Pulmonary artery endothelial cell (primary cell): ENCODE measurements at places on chromosomes 11 and 22.

DNA sequence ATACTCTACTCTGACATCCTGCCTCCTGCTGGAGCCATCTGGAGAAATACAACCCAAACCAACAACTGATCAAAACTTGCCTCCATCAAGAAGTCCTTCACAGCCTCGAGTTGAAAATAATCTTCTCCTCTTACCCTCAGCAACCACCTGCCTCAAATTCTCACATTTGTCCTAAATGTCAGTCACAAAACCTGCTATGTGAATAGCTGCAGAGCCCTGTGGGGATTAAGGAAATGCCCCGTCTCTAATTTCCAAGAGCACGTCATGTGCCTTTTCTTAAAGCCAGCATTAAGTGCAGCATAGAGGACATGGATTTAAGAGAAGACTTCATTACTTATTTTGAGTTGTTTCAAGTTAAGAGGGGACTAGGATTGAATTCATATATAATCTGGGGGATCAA is 105.9 kb downstream of the TRPC6 start:
- no peak for DNase-seq

DNA sequence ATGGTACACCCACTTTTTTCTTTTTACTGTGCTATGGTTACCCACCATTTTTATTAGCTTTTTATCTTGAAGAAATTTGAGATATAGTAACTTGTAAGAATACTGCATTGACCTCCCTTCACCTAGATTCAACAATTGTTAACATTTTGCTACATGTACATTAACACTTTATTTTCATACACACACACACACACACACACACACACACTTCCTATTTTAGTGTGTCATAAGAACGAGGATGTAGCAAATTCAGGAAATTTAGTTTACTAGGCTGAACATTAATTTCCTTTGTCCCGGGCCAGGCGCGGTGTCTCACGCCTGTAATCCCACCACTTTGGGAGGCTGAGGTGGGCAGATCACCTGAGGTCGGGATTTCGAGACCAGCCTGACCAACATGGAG is 1.1 kb upstream of the ATP6V1E1 start:
- DNase-seq = no peak

- DNase-seq = no peak
Observed at GRCh38 chr11:24820541-24820940, 323.7 kb downstream of the LUZP2 start.

GRCh38 chr11:70538641-70539359 is 140.5 kb downstream of the CTTN start:
- no peak for DNase-seq

GRCh38 chr11:103110391-103110790 is 1.2 kb downstream of the DYNC2H1 start:
- DNase-seq = no peak

GRCh38 chr11:32884770-32885384 is 7.7 kb upstream of the QSER1 start:
- no peak for DNase-seq

- DNase-seq = no peak
Observed at GRCh38 chr11:93487032-93487483, 56.1 kb downstream of the SMCO4 start.

GRCh38 chr22:49034836-49035817 is 792.5 kb downstream of the BRD1 start:
- DNase-seq = no peak

DNA sequence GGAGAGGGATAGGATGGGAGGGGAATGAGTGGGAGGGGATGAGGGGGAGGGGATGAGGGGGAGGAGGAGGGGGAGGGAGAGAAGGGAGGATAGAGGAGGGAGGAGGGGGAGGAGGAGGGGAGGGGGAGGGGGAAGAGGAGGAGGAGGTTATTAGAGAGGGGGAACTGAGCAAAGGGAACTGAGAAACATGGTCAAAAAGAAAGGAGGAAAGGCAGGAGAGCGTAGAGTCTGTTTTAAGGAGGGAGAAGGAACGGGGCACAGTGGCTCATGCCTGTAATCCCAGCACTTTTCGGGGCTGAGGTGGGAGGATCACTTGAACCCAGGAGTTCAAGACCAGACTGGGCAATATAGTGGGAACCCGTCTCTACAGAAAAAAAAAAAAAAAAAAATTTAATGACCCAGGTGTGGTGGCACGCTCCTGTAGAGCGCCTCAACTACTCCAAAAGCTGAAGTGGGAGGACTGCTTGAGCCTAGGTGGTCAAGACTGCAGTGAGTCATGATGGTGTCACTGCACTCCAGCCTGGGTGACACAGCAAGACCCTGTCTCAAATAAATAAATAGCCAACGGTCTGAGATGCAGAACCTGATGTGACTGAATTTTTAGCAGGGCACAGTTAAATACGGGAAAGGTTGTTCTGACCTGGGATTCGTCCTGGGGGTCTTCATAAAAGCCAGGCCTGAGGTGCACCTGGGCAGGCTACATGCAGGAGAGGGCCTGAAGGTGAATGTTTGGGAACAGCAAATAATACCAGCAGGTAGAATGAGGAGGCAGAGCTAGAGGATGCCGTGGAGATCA is 4.0 kb downstream of the B3GNT6 start:
- DNase-seq = no peak

- no peak for DNase-seq
Observed at GRCh38 chr22:40679964-40680818, 907 bp downstream of the MCHR1 start.

DNA sequence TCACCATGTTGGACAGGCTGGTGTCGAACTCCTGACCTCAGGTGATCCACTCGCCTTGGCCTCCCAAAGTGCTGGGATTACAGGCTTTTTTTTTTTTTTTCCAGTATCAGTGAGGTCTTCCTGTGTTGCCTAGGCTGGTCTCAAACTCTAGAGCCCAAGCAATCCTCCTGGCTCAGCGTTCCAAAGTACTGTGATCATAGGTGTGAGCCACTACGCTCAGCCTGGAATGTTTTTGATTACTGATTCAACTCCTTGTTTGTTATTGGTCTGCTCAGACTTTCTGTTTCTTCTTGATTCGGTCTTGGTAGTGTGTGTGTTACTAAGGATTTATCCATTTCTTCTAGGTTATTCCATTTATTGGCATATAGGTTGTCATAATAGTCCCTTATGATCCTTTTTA is 31.3 kb downstream of the NAGA start:
- no peak for DNase-seq

GRCh38 chr11:126496576-126497337 is 141.3 kb downstream of the ST3GAL4 start:
- DNase-seq = no peak
